Fibroblast of mammary gland (primary cell): ENCODE measurements at places on chromosomes 5 and 9.

GRCh38 chr5:100901821-100902341 lies 1.2 kb downstream of the ST8SIA4 start:
- DNase-seq = no peak

- DNase-seq = peak; percentile 12
Observed at GRCh38 chr9:69637193-69637816, 34.9 kb downstream of the APBA1 start.

- DNase-seq = no peak
Observed at GRCh38 chr5:29130786-29131185, 2062.7 kb upstream of the CDH6 start.

DNA sequence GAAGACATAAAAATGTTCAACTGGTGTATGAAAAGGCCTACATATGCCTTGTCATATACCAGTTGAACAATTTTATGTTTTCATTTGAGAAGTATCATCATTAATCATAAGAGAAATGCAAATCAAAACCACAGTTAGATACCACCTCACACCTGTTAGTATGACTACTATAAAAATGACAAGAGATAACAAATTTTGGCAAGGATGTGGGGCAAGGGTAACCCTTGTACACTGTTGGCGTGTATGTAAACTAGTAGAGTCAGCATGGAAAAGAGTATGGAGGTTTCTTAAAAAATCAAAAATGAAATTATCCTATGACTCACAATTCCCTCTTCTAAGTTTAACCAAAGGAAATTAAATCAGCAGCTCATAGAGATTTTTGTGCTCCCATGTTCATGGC lies 250.4 kb upstream of the ST8SIA4 start:
- DNase-seq = no peak

DNA sequence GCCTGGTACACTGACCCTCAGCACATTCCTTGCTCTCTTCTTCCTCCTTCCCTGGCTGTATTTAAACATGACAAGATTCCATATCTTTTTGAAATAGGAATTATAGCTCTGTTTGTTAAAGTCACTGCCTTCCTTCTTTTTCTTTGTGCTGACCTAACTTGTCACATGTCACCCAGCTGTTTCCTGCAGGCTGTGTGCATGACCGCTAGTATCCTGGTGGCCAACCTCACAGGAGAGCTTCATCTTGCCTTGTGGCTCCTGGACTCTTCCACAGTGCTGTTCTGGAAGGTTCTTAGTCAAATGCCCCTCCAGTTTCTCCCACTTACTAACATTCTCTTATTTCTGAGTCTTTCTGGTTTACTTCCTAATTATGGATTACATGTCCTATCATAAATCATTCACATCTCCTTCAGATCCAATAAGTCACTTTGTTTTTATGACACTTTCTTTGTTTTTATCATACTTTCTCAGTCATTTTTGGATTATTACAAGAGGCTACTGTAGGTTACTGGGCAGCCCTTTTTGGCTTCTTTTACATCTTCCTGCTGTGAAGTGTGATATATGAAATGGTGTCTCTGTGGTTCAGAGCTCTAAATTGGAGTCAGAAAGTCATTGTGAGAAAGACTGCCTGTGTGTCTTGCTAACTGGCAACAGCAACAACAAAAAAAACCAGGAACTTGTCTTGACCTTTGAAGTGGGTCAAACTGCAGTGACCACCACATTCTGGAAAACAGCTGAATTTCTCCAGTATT lies 463.6 kb upstream of the DAP start:
- DNase-seq = no peak

- no peak for DNase-seq
Observed at GRCh38 chr5:10567121-10567591, 3.3 kb downstream of the ANKRD33B start.

DNA sequence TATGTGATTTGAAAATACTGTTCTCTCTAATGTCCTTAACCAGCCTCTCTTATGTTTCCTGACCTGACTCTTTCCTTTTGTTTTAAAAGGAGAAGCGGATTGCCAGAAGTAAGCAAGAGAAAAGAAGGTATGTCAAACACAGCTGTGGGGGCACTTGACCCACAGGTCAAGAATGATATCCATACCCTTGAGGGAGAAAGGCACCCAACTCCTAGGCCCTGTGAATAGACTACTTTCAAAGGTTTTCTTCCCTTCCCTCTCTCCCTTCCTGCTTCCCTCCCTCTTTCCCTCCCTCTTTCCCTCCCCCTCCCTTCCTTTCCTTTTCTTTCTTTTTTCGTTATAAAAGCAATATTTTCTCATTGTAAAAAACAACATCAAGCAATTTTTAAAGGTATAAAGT lies 306.8 kb downstream of the TRPM3 start:
- no peak for DNase-seq

GRCh38 chr9:81915801-81916505 lies 12.3 kb upstream of the SPATA31D4 start:
- DNase-seq = no peak

- DNase-seq = peak; percentile 37
Observed at GRCh38 chr5:37005252-37005651, 128.7 kb downstream of the NIPBL start.

GRCh38 chr9:134028575-134029247 lies 3.4 kb downstream of the BRD3OS start:
- DNase-seq = no peak

- peak; percentile 59 for DNase-seq
Observed at GRCh38 chr9:111731928-111732327, 62.8 kb downstream of the SHOC1 start.

GRCh38 chr5:38921174-38921573 lies 75.4 kb downstream of the OSMR start:
- DNase-seq = peak; percentile 10

DNA sequence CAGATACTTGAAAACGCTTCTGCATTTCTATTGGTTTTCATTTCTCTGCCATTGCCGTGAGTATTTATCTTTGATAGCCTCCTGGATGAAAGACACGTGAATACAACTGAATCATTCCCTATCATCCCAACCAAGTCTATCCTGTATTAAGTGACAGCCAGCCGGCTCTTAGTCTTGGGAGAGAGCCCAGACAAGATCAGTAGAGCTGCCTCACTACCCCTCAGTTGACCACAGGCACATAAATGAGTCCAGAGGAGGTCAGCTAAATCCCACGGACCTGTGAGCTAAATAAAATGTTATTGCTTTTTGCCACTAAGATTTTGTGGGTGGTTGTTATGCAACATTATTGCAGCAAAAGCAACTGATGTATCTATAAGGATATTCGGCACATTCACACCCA lies 639.0 kb upstream of the ACO1 start:
- no peak for DNase-seq

DNA sequence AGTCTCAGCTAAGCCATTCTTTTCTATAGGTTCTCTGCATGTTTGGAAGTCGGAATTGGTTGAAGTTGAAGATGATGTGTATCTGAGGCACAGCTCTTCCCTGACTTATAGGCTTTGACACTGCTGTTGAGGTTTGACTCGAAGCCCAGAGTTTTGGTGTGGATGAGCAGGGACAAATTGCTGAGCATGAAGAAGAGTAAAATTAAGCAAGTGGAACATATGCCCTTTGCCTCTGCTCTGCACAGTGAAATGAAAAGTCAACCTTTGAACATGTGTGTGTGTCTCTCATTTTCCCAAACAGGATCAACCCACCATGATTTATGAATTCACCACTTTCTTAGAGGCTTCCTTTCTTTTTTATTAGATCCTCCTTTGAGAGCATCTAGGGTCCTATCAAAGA lies 8.5 kb downstream of the HMHB1 start:
- no peak for DNase-seq

GRCh38 chr5:133397990-133398645 lies 214.2 kb downstream of the FSTL4 start:
- DNase-seq = no peak

DNA sequence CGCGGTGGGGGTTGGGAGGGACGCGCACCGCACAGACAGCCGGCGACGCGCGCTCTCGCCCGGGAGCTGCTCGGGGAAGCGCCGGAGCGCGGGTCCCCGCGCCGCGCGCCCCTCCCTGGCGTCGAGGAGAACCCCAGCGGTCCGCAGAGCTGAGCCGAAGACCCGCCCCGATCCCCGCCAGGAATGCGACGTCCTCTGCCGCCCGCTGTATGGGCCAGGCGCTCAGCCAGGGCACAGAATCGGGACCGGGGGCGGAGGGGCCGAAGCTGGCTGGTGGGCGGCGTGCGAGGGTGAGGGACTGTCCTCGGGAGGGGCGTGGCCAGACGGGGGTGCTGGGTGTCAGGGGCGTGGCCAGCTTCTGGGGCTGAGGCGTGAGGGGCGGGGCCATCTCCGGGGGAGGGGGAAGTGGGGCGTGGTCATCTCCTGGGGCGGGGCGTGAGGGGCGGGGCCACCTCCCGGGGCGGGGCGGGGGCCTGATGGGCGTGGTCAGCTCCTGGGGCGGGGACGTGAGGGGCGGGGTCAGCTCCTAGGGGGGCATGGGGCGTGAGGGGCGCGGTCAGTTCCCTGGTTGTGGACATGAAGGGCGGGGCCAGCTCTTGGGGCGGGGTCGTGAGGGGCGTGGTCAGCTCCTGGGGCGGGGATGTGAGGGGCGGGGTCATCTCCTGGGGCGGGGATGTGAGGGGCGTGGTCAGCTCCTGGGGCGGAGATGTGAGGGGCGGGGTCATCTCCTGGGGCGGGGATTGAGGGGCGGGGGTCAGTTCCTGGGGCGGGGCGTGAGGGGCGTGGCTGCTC lies 965 bp downstream of the PTGDS start:
- DNase-seq = peak; percentile 43

GRCh38 chr5:178232124-178232919 lies at the start of gene PHYKPL:
Gene PHYKPL, minus strand, starts transcription at chr5:178232802. Its CDS starts 252 bp downstream, at chr5:178232550.
- DNase-seq = peak; percentile 63

GRCh38 chr5:5141625-5142525 lies 1.7 kb downstream of the ADAMTS16 start:
- peak; percentile 69 for DNase-seq

GRCh38 chr9:105643795-105644194 lies 18.5 kb upstream of the TAL2 start:
- DNase-seq = no peak

- DNase-seq = no peak
Observed at GRCh38 chr9:121599872-121600585, 51.4 kb upstream of the DAB2IP start.

- peak; percentile 98 for DNase-seq
Observed at GRCh38 chr9:131635285-131635684, 90.0 kb downstream of the PRRT1B start.

- no peak for DNase-seq
Observed at GRCh38 chr5:172646716-172647285, 5.7 kb downstream of the NEURL1B start.

- DNase-seq = peak; percentile 9
Observed at GRCh38 chr5:172583931-172584511, 57.0 kb upstream of the NEURL1B start.

- no peak for DNase-seq
Observed at GRCh38 chr9:135326633-135327152, 152.9 kb upstream of the PPP1R26 start.

DNA sequence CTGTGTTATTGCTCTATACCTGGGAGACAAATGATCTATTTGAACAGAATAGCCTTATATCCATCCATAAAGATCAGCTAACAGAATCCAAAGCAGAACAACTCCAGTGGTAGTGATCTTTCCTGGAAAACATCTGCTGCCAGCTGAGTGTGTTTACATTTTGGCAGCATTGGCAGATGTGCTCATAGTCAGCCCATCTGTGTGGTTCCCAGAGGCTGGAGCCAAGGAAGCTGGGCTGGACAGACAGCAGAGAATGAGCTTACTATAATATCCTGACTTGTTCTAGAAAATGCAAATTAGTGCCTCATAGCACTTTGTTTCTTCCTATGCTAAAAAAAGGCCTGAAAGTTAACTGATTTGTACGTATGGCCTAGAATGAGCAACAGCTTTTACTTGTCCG lies 99.7 kb downstream of the ST8SIA4 start:
- peak; percentile 49 for DNase-seq

GRCh38 chr5:125484272-125484741 lies 737.9 kb upstream of the ZNF608 start:
- peak; percentile 91 for DNase-seq

DNA sequence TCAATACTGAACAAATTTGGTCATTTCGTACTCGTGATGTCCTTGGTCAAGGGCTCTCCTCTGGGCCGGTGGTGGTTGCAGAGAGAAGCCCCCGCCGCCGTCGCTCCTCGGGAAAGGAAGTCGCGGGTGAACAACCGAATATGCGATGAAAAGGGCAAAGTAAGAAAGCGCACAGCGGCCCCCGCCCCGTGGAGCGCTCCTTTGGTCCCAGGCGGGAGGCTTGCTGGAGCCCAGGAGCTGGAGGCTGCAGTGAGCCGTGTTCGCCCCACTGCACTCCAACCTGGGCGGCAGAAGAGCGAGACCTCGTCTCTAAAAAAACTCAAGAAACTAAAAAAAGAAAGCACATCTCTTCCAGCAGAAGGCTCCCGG lies 108.4 kb upstream of the LARP1 start:
- no peak for DNase-seq

DNA sequence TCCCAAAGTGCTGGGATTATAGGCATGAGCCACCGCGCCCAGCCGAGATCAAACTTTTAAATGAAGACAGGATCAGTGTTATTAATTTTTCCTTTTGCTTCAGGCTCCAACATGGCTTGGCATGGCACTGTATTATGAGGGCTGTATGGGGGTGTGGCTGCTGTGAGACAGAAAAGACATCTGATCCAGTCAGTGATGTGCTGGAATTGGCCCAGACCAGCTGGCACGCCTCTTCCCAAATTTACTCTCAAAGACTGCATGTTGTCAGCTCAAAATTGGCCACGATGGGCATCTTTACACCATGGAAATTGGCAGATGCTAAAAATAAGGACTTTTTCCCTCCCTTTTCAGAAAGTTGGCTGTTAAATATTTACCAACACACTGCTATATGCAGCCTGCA lies 12.1 kb upstream of the COL27A1 start:
- DNase-seq = no peak

DNA sequence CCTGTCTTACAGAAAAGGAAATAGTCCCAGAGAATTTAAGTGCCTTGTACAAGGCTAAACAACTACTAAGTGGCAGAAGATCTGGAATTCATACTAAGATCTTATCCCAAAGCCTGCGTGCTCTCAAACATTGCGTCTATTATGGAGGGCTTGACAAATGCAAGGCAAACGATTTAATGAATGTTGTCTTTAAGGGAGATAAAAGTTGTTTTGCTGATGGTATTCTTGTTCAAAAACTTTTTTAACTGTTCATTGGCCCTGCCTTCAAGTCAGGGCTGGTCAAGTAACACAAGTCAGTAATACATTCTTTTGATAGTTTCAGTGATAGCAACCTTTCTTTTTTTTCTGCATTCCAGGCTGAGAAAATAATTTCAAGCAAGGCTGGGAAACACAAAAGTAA lies 1.7 kb upstream of the SLC38A9 start:
- DNase-seq = no peak
